Osteocyte (in vitro differentiated cells): ENCODE measurements at places on chromosomes 3 and 15. TPM values are rescaled to one million over a fixed set of nuclear protein-coding genes. Genes with fewer than 3 reads are reported as not detected.
A peak's percentile ranks its signal among the peaks of the same experiment; 100 is the strongest.

The CCDC39 gene
- not detected in 2 replicates for total RNA-seq

DNA sequence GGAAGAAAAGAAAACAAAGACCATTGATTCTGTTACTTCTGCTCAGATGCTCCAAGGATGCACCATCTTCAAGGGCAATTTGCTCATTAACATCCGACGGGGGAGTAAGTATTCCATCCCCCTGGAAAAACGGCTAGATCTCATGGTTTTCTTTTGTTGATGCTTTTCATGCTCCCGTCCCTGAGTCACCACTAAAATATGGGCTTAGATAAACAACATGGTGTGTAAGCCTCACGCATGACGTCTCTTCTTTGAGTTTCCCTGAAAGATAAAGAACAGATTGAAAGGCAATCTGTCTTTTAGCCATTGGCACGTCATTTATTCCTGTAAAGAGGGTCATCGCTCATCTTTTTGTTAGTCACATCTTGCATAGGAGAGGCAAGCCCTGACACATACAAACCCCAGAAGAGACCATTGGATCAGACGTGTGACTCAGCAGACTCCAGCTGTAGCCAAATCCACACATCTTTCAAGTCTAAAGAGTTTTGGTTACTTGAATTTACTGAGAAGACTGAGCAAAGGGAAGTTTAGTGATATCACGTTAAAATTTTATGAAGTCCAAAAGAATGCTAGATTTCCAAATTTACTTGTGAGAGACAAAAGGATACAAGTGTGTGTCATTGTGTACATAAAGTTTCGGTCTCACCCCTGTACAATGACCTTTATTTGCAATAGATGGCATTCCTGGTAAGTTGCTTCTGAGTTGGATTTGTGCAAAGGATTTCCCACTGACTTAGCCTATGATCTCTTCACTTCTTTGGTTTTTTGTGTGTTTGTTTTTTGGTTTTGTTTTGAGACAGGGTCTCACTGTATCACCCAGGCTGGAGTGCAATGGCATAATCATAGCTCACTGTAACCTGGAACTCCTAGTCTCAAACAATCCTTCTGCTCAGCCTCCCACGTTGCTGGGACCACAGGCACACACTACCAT lies 110.5 kb downstream of the PGPEP1L start:
- DNase-seq, result no peak

The CAMP gene
- not detected in 2 replicates for total RNA-seq

- DNase-seq, result peak; percentile 46
These were observed 45.8 kb upstream of the KLF13 start for GRCh38 chr15:31280831-31281216.

The C2CD4A gene
- total RNA-seq, result not detected in 2 replicates

GRCh38 chr3:14822670-14823390 lies 4.1 kb downstream of the FGD5 start:
- DNase-seq, result no peak

The BFSP2 gene
- total RNA-seq, result not detected in 2 replicates

The NRG4 gene
- not detected in 2 replicates for total RNA-seq

DNA sequence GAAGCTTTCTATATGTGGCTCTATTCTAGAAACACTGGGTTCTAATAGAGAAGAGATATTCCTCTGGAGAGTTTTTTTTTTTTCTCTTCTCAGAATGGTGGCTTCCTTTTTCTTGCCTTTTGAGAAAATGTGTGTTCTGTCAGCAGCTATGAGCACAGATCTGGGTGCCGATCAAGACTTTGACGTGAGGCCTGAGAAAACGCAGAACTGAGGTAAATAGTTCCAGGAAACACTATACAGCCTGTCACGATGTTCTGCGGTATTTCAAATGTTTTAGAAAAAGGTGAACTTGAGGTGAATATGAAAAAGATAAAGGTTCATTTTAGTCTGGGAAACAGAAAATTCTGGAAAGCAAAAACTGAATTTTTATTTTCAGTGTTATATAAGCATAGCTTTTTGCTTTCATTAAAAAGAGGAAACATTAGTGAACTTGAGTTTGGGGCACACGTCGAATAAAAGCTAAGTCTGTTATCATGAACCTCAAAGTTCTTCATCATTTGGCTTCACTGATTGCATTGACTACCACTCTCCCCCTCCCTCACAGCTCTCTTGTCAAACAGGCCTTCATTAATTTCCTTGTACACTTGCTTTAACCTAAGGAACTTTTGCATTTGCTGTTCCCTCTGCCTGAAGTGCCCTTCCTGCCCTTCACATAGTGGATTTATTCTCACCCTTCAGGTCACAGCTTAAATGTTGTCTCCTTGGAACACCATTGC lies 265.1 kb downstream of the NFKBIZ start:
- DNase-seq, result no peak

- DNase-seq, result peak; percentile 13
These were observed 45.0 kb downstream of the CLSTN2 start for GRCh38 chr3:139979991-139980390.

DNA sequence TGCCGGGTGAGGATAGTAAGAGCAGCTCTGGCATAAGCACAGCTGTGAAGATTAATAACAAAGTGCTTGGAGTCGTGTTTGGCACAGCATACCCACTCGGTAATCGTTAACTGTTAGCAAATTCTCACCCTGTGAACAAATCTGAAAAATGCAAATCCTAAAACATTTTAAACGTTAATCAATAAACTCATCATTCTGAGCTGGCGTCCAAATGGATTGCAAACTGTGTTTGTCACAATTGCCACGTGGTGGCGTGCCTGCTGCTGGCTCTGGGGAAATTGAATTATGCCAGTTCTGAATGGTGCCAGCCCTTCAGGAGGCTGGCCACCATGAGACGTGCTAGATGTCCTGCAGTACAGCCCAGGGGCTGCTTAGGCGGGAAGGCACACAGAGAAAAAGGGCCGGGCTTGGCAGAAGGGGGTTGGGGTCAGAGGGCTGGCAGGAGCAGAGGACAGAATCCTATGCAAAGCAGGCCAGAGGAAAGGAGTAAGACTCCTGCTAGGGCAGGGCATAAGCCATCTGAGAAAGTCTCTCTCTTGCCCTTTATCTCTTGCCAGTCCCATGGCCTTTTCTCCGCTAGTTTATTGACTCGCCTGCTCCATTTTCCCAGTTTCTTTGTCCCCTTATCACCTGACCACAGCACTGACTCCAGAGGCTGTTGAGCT lies 22.1 kb upstream of the POLG start:
- no peak for DNase-seq

DNA sequence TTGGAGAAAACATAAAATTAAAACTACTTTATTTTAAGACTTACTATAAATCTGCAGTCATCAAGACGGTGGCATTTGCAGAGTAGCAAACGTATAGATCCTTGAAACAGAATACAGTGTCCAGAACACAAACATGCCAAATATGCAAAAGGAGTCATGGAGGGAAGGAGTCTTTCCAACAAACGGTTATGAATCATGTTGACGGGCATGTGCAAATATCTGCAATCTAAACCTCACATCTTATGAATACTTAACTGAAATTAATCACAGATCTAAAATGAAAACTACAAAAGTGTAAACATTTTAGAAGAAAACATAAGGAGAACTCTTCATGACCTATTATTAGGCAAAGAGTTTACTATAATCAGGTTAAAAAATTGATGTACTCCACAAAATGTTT lies 69.4 kb downstream of the TFRC start:
- DNase-seq, result no peak

The TMCO5A gene
- not detected in 2 replicates for total RNA-seq

The SIDT1 gene
- not detected in 2 replicates for total RNA-seq

- DNase-seq, result no peak
These were observed 11.2 kb downstream of the SH2D7 start for GRCh38 chr15:78103406-78104118.

DNA sequence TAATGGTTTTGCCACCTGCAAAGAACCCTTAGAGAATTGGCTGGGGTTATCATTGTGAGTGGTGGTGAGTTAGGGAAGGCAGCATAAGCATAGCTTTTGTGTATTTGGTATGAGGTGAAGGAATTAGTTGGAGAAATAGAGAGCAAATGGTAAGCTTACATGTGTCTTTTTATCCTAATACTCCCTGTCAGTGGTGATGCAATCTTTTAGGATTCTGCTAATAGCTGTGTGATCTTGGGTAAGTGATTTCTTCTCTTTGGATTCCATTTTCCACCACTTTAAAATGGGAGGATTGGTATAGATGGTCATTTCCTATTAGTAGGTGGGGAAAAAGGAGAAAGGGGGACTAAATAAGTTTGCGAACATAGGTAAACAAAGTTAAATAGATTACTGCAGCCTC lies 30.9 kb downstream of the PIAS1 start:
- DNase-seq, result no peak

GRCh38 chr15:25596644-25597562 lies 158.1 kb upstream of the UBE3A start:
- DNase-seq, result no peak

DNA sequence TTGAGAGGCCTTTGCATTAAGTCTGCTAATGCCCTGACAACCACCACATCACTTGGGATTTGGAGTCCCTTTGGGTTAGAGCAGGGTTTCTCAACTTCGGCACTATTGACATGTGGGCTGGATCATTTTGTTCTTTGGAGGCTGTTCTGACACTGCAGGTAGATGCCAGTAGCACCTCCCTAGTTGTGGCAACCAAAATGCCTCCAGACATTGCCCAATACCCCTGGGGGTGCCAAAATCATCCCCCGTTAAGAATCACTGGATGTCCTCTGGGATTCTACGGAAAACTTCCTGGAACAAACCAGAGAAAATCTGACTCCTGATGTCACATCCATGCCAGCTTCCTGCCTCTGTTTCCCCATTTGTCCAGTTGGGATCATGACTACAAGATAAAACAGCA lies 37.2 kb upstream of the BLM start:
- no peak for DNase-seq

GRCh38 chr3:148379763-148380382 lies 317.8 kb upstream of the AGTR1 start:
- no peak for DNase-seq

DNA sequence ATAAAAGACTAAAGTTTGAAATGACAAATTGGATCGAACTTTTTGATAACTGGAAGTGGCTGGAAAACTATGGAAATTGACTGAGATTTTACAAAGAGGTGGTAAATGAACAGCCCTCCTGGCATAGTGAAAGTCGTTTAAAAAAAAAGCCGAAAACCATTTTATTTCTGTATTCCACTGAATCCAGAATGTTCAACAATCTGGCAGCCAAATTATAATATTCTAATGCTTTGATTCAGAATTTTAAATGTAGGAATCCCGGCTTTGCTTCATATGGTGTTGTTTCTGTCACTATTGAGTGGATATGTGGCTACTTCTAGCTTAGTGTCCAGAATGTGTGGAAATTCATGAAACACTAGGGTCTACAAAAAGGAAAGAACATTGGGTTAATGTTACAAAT lies 208.9 kb upstream of the DCBLD2 start:
- DNase-seq, result no peak

- DNase-seq, result no peak
These were observed 127.8 kb downstream of the ABI3BP start for GRCh38 chr3:100865442-100865841.

The ACOX2 gene
- 0.51 TPM in 1 of 2 replicates, not detected in the other for total RNA-seq

GRCh38 chr15:36024031-36024688 lies 478.2 kb upstream of the DPH6 start:
- DNase-seq, result no peak

The PTX3 gene
- total RNA-seq, result 45.7 and 51.8 TPM in 2 replicates

DNA sequence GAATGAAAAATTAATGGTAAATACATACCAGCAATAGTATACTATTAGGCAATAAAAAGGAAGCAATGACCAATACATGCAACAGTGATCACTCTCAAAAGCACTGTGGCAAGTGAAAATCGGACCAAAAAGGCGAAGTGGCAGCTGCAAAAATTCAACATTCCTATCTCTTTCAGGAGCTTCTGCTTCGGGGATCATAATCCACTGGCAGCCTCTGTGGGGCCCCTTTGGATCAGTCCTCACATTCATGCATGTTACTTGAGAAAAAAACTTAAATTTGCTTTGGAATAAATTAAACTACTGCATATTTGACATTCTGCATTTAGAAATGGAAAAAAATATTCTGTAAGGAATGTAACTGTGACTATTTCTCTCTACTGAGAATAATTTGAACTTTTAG lies 425.6 kb downstream of the NR2F2 start:
- DNase-seq, result no peak

DNA sequence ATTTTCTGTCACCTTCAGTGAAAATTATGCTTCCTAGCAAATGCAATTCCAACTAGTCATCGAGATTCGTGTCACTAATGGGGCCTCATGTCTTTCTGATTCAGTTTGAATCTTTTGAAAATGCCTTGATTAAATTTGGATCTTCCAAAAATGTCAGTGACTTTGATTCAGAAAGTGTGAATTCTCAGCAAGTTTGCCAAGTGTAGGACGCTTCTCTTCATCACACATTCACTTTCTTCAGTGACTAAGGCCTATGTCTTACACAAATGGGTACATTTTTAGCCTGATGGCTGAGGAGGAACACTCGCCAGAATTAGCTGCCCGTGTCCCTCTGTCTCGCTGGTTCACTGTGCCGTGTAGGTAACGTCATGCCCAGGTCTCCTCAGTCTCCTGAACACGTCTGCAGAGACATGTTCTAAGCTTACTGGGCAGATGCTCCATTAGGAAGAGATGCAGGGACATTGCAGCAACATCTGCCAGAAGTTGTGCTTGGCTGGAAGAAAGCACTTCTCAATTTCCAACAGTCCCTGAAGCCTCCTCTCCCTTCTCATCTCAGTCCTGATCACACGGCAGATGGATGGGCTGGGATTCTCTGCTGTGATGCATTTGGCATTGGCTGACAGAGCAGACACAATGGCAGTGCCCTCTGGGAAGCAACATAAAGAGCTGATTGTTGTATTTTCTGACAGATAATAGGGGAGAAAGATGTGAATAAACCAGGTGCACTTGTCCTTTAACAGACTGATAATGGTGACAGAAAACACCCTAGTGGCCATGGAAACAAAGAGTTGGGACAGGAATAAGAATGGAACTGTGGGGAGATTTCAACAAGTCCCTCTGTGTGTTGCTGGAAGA lies 29.1 kb upstream of the LYZL4 start:
- DNase-seq, result no peak

DNA sequence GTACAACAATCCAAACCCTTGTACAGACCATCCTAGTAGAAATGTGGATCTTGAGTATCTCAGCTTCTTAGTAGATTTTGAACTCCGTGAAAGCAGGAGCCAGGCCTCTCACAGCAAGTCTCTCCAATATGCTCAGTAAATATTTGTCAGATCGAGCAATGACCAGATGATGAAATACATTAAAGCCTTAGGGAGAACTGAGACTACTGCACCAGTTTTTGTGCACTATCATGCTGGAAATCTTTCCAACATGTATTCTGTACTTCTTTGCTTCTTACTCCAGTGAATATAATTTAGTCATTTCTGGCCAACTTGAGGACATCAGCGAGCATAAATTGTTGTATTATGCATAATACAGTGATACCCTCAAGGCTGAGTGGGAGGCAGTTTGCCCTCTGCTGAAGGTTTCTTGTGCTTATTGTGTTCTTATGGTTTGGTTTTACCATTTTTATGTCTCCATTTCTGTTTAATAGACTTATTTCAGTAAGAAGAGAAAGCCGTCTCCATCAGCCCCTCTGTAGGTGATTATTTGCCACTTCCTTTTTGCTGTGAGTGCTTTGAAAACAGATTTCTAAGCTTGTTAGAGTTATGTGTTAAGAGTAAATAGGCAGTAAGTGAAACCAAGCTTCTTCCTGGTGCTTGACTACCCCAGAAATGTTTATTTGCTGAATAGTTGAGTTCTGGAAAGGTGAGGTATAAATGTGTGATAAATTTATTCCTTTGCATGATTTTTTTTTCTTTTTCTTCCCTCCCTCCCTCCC lies 147.1 kb downstream of the PGPEP1L start:
- DNase-seq, result no peak

GRCh38 chr15:72888811-72889210 lies 105.3 kb upstream of the ADPGK start:
- DNase-seq, result peak; percentile 40
